ENCODE measurements at places on chromosomes 1 and 21.

DNA sequence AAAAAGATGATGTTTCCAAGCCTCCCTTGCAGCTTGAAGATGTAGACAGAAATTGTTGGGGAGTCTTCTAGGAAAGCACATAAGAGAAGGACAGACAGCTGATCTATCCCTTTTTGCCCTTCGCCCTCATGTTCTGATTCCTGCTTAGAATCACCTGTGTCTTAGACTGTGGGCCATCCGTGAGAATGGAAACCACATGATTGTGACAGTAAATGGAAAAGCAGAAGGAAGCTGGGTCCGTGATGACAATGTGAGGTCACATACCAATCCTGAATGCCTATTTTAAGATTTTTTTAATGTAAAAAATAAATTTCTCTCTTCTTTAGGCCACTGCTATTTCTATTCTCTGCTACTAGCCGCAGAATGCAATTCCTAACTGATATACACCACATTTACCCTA, 67.7 kb upstream of the C1orf87 start:
- no peak for DNase-seq

DNA sequence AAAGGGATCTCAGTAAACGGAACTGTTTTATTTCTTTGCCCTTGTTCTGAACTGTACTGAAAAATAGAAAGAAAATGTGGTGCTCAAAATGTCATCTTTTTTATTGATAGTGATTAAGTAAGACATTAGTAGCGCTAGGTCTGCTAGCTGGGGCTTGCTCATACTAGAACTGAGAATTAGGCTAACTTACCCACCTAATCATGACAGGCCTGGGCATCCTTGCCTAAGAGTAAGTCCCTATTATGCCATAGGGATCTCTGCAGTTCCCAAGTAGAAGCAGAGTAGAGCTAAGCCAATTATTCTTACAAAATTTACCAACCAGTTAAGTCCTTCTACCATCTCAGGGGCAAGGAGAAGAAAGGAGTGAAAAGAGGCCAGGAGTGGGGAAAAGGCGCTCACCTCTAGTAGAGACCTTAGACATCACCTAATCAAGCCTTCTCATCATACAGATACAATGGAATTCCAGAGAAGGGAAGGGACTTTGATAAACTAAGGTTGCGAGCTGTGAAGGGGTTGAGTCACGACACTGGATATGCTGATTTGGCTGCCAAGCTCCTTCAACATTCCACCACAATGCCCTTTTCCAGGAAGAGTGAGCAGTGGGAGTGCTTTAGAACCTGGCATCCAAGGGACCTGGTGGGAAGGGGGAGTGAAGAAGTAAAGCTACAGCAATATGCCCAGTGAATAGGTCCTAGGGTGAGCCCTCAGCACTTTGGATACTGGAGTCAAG, 27.7 kb upstream of the RPTN start:
- no peak for DNase-seq

GRCh38 chr21:26964170-26964778, 2.6 kb downstream of the ADAMTS5 start:
- DNase-seq = no peak

GRCh38 chr21:42568376-42568775, 54.7 kb downstream of the SLC37A1 start:
- peak; percentile 0 for DNase-seq

GRCh38 chr1:214801191-214801590, 198.2 kb downstream of the CENPF start:
- no peak for DNase-seq

DNA sequence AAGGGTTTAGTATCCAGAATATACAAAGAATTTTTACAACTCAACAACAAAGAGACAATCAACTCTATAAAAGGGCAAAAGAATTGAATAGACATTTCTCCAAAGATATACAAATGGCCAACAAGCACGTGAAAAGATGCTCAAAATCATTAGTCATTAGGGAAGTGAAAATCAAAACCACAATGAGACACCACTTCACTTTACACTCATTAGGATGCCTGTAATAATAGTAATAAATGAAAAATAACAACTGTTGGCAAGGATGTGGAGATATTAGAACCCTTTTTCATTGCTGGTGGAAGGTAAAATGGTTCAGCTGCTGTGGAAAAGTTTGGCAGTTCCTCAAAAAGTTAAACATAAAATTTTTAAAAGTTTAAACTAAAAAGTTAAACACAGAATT, 7.0 kb upstream of the ABCD3 start:
- DNase-seq = no peak

DNA sequence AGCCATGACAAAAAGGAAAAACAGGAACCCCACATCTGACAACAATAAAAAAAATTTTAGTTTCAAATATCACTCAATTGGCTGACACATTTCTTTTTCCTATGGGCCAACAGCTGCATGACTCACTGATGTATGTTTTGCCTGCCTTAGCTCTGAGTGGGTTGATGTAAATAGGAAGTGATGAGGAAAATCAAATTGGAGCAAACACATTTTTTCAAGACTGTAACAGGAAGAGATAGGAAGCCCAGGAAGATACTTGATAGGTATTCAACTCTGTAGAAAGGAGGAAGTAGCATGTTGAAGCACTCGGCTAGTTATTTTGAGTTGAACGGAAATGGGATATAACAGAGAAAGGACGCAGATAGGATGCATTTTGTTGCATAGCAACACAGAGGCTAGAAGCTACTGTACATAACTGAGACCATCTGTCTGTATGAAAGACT, 168.0 kb upstream of the NR5A2 start:
- DNase-seq = no peak

GRCh38 chr1:234614081-234614489, 4.1 kb upstream of the IRF2BP2 start:
- no peak for DNase-seq

GRCh38 chr1:198246337-198246736, 89.5 kb downstream of the NEK7 start:
- DNase-seq = no peak

DNA sequence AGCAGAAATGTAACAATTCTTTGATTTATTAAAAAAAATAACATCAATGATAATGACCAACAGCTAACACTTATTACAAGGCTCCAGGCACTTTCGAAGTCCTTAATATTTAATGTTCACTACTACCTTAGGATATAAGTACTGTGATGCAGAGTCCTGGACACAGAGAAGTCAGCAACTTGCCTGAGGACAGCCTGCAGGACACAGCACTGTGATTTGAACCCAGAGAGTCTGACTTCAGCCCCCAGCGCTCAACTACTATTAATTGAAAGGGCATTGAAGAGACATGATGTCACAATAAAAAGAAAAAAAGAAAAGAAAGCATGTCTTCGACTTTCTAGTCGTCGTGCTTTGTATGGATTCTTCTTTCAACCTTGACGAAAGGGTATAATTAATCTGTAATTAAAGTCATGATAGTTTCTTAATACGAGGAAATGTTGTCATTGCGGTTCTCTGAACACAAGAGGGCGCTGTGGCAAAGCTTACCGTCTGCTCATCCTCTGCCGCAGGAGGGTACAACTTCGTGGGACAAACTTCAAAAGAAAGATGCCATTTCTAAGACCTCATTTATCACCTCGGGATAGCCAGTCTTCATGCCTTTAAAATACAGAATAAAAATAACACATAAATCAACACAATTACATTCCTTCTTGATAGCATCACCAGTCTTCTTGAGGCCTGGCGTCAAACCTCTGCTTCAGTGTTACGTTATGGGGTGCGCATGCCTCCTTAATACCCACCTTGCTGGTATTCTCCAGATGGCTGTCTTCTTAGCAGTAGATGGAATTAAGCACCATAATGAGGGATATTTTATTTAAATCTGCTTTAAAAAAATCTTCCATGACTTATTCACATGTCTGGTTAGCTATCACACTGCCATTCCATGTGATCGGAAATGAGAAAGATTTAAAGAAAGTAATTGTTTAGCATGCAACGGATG, 240.1 kb downstream of the DISC1 start:
- peak; percentile 39 for DNase-seq

DNA sequence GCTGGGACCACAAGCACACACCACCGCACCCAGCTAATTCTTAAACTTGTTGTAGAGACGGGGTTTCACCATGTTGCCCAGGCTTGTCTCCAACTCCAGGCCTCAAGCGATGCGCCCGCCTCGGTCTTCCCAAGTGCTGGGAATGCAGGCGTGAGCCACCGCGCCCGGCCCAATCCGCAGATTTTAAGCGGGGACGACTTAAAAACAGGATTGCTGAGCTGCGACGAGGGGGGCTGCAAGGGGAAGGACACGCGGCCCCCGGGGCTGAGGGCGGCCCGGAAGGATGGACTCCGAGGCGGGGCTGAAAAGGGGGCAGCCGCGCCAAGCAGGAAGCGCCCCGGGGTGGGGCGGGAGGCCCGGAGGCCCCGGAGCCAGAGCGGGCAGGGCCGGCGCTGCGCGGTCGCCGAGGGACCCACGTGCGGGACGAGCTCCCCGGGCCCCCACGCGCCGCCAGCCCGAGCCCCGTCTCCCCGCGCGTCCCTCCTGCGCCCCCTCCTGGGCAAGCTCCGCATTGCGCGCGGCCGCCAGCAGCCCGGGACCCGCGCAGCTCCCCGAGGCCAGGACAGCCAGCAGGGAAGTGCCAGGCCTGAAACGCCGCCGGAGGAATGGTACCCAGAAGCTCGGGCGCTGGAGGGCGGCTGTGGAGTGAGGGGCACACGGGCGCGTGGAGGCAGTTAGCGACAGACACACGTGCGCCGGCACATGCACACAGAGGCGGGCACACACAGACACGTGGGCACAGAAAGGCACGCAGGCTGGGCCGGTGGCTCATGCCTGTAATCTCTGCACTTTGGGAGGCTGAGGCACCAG, 5.5 kb upstream of the PRKCZ start:
- DNase-seq = peak; percentile 86

GRCh38 chr1:204072931-204073836, at the start of gene SOX13:
Gene SOX13 (plus strand): TSS chr1:204073115. CDS start chr1:204112916, 39,801 bp downstream.
- peak; percentile 28 for DNase-seq

- no peak for DNase-seq
Measured at GRCh38 chr1:16145030-16145661, 10.7 kb downstream of the EPHA2 start.

DNA sequence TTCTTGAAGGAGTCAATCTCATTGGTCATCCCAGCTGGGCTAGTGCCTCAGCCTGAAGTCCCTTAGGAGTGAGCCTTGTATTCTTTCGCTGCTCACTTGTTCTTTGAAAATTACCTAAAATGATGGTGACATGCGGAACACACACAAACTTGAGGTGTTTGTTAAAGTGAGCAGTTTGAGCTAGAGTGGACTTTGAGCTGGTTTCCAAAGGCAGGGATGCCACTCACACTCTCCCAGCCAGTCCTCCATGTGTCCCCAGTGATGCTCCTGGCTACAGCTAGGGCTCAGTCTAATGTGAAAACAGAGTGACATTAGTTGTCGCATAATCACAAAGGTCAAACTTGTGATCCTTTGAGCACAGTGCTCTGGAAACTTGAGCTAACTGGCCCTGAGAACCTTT, 84.3 kb downstream of the DTL start:
- DNase-seq = no peak

- DNase-seq = no peak
Measured at GRCh38 chr21:44334329-44335030, 4.7 kb downstream of the CFAP410 start.

GRCh38 chr1:198155253-198155652, 1.5 kb upstream of the NEK7 start:
- no peak for DNase-seq

DNA sequence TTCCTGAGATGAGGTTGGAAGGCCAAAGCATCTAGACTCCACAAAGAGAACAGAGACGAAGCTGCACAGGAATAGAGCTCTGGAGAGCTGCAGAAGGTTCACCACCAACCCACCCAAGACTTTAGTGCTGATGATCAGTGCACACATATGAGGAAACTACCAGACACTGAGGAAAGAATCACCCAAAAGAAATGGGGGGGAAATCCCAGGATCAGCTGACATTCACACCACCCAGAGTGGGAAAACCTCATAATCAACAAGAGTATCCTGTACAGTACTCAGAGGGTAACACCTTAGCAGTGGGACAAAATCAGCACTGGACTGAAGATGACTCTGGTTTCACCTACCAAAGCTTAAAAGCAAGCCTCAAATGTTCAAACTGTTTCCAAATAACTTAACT, 36.4 kb downstream of the DENND1B start:
- DNase-seq = no peak

DNA sequence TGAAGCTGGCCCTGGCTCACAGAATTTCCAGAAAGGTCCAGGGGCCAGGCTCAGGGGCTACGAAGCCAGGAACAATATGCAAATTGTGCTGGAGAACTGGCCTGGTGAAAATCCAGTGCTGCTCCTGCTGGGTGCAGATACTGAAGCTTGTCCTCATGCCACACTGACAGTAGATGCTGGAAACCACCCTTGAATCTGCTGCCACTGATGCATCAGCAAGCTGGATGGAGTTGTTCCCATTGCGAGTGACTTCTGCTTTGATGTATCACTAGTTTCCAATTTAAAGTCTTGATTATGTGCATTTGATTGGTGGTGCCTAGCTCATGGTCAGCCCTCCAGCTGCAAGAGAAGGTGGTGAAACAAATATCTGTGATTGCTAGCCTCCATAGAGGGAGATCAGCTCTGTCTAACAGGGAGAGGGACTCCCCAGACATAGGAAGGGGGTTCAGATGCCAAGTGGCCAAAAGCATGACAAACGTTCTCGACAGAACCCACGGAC, 11.0 kb upstream of the KIAA0040 start:
- no peak for DNase-seq

DNA sequence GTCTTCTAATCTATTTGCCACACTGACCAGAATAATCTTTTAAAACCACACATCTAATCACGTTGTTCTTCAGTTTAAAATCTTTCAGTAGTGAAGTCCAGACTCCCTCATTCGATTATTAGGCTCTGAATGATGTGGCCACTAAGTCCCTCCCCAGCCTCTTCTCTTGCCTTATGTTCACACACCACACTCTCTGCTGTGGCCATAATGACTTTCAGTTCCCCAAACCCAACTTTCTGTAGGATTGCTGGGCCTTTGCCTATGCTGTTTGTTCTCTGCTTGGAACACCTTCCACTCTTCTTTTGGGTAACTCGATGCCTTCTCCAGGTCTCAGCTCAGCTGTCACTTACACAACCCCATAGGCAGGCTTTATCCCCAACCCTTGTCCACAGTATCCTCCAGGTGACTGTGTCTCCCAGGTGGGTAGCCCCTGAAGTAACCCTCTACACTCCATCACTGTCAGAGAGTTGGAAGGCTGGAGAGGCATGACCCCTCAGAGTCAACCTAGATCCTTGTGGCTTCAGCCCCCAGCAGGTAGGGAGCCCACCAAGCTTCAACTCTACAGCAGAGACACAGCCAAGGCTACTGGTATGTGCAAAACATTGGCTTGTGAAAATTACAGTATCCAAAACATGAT, 8.4 kb upstream of the SLC37A1 start:
- DNase-seq = no peak

- no peak for DNase-seq
Measured at GRCh38 chr1:230266456-230266855, 159.7 kb downstream of the PGBD5 start.

DNA sequence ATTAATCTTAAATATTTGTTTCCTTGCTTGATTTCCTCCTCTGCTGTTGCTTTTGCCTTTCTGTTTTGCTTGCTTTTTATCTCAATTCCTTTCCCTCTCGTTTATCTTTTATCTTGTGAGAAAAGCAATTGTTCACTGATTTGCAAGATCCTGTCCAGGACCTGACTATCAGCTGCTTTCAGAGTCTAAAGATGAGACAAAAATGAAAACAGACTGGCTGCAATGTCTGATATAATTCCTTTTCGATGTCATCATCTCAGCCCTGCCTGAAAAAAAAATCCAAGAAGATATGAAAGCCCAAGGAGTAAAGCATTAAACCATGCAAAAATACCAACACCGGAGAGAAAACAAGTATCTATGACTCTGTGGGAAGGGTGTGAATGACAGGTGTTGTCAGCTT, 225.5 kb downstream of the PATJ start:
- DNase-seq = no peak

- DNase-seq = no peak
Measured at GRCh38 chr1:9376886-9377333, 84.2 kb downstream of the SPSB1 start.

All from stimulated activated naive CD8-positive, alpha-beta T cell treated with anti-CD3 and anti-CD28 coated beads, Interleukin-15, amount 100 ng/mL, for 72 hours (primary cell).